Activated naive CD8-positive, alpha-beta T cell treated with anti-CD3 and anti-CD28 coated beads, Interleukin-2, amount 10 ng/mL, durations not matched to agents 7 days and 5 days (primary cell): ENCODE measurements at places on chromosomes 3 and 15.

GRCh38 chr15:71385457-71385856 is 270.2 kb downstream of the THSD4 start:
- no peak for DNase-seq
- H3K36me3 ChIP-seq, result no peaks in the 10 kb centered on the region
- H3K4me3 ChIP-seq, result no peak overlapping the region
- no peaks in the 10 kb centered on the region for H3K4me1 ChIP-seq
- H3K27me3 ChIP-seq, result peaks cover 27% of the 10 kb centered on the region

- H3K36me3 ChIP-seq, result no peaks in the 10 kb centered on the region
- H3K27ac ChIP-seq, result no peak overlapping the region
- no peaks in the 10 kb centered on the region for H3K4me1 ChIP-seq
- DNase-seq, result no peak
- H3K27me3 ChIP-seq, result peaks cover 12% of the 10 kb centered on the region
Measured at GRCh38 chr3:119794971-119795612, 13.2 kb downstream of the NR1I2 start.

- H3K4me3 ChIP-seq, result no peak overlapping the region
- no peaks in the 10 kb centered on the region for H3K27me3 ChIP-seq
- DNase-seq, result no peak
- no peaks in the 10 kb centered on the region for H3K36me3 ChIP-seq
Measured at GRCh38 chr3:101615525-101615924, 41.5 kb downstream of the PCNP start.

GRCh38 chr3:157820157-157820517 is 286.1 kb downstream of the SHOX2 start:
- H3K4me1 ChIP-seq, result no peaks in the 10 kb centered on the region
- no peak overlapping the region for H3K4me3 ChIP-seq
- DNase-seq, result no peak
- H3K36me3 ChIP-seq, result no peaks in the 10 kb centered on the region
- no peaks in the 10 kb centered on the region for H3K27me3 ChIP-seq
- H3K27ac ChIP-seq, result no peak overlapping the region

DNA sequence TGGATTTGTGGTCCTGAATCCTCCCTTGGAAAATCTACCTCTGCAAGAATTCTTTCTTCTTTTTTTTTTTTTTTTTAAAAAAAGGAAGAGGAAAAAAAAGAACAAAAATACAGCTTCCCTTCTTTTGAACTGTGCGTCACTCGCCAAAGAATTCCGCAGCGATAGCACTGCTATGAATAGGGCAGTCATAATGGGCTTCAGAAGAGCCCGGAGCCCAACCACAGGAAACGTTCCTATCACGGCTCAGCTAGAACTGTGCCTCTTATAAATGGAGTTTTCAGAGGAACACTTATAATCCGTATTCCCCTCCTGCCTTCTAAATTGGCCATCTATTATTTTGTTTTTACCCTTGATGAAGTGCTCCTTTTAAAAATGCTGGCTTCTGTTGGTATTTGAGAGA is 227.7 kb downstream of the ADAMTS17 start:
- no peak overlapping the region for H3K27ac ChIP-seq
- no peak overlapping the region for H3K4me3 ChIP-seq
- H3K27me3 ChIP-seq, result no peaks in the 10 kb centered on the region
- no peak for DNase-seq
- peaks cover 19% of the 10 kb centered on the region for H3K4me1 ChIP-seq
- peaks cover 2% of the 10 kb centered on the region for H3K36me3 ChIP-seq

DNA sequence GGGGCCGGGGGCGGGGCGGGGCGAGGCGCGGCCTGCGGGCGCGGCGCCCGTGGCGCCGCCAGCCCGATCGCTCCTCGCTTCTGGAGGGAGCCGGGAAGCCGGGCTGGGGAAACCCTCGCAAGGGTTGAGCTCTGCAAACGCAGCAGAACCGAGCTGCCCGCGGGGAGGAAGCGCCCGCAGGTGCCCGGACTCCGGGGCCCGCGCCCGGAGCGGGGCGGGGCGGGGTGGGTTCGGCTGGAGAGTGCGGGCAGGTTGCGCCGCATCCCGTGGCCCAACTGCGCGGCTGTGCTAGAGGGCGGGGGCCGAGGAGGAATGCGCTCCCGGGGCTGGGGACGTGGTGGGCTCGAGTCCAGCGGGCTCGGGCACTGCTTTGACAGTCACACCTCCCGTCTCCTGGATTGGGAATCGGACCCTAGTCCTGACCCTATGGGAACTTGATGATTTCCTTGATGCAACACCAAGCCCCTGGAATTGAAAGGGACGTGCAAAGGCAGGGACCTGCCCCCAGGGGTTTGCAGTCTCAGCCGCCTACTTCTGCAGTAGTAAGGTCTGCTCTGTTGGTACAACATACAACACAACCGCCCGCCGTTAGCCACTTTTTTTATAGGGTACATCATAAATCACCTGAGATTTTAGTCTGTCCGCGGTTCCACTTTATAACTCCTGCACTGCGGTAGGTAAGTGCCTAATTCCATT is 34.3 kb downstream of the ZBTB38 start:
- H3K4me3 ChIP-seq, result peak overlapping the region; percentile 86
- peaks cover 23% of the 10 kb centered on the region for H3K36me3 ChIP-seq
- H3K4me1 ChIP-seq, result peaks cover 14% of the 10 kb centered on the region
- peak overlapping the region; percentile 73 for H3K27ac ChIP-seq
- no peaks in the 10 kb centered on the region for H3K27me3 ChIP-seq

- H3K4me3 ChIP-seq, result no peak overlapping the region
- DNase-seq, result no peak
- H3K36me3 ChIP-seq, result peaks cover 2% of the 10 kb centered on the region
- H3K27ac ChIP-seq, result no peak overlapping the region
- H3K4me1 ChIP-seq, result no peaks in the 10 kb centered on the region
Measured at GRCh38 chr15:89383365-89384175, 48.9 kb upstream of the POLG start.

DNA sequence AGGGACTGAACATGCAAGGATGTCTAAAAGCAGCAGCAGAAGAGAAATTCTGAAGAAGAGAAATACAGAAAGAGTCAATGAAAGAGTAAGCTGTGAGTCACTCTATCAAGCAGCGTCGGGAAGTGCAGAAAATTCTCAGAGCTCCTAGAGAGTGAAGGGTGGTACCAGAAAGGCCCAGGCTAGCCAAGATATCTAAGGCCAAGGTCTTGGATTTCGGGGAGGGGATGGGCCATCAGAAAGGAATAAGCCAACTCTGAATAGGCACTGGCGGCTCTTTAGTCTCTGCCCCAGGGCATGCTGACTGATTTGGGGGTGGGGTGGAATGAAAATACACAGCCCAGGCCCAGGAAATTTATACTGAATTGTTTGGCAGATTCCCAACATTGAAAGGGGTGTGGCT is 70.8 kb downstream of the GPR156 start:
- H3K27me3 ChIP-seq, result peaks cover 15% of the 10 kb centered on the region
- no peaks in the 10 kb centered on the region for H3K36me3 ChIP-seq
- H3K4me3 ChIP-seq, result no peak overlapping the region
- DNase-seq, result no peak
- no peaks in the 10 kb centered on the region for H3K4me1 ChIP-seq

GRCh38 chr3:152021951-152022461 is 148.6 kb downstream of the SUCNR1 start:
- H3K4me3 ChIP-seq, result no peak overlapping the region
- H3K36me3 ChIP-seq, result peaks cover 3% of the 10 kb centered on the region
- no peak for DNase-seq
- H3K27ac ChIP-seq, result no peak overlapping the region
- peaks cover 2% of the 10 kb centered on the region for H3K27me3 ChIP-seq
- H3K4me1 ChIP-seq, result no peaks in the 10 kb centered on the region

GRCh38 chr3:11224870-11225229 is 47.3 kb upstream of the ATG7 start:
- H3K36me3 ChIP-seq, result no peaks in the 10 kb centered on the region
- no peak for DNase-seq
- H3K27me3 ChIP-seq, result peaks cover 5% of the 10 kb centered on the region
- peak overlapping the region; percentile 40 for H3K27ac ChIP-seq
- peaks cover 19% of the 10 kb centered on the region for H3K4me1 ChIP-seq

DNA sequence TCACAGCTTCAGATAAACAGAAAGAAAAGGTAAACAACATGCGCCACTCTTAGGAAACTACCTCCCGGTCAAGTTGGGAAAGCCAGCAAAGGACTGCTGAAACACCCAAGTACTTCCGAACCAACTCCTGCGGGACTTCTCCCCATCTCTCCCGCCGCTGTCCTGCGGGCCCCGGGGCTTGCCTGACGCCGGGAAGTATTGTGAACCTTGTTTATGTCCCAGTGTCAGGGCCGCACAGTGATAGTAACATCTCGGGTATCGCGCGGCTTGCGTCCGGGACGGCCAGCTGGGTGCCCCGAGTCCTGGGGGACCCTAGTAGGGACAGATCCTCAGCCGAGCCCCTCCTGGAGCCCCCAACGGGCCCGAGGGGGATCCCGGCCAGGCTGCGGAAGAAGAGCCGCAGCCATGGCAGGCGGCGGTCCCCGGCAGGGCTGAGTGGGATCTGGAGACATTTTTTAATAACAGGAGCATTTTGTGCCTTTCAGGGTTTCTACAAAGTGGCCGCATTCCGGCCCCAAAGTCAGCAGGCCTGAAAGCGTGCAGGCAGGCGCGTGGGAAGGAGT is 756 bp downstream of the CLPX start:
- peaks cover 21% of the 10 kb centered on the region for H3K4me1 ChIP-seq
- DNase-seq, result peak; percentile 68
- no peaks in the 10 kb centered on the region for H3K27me3 ChIP-seq
- peak overlapping the region; percentile 99 for H3K4me3 ChIP-seq
- H3K27ac ChIP-seq, result peak overlapping the region; percentile 92

GRCh38 chr3:52880047-52880446 is 17.3 kb downstream of the STIMATE start:
- H3K4me3 ChIP-seq, result no peak overlapping the region
- no peak overlapping the region for H3K27ac ChIP-seq
- DNase-seq, result no peak
- H3K27me3 ChIP-seq, result no peaks in the 10 kb centered on the region
- peaks cover 11% of the 10 kb centered on the region for H3K36me3 ChIP-seq
- peaks cover 20% of the 10 kb centered on the region for H3K4me1 ChIP-seq

GRCh38 chr3:55662683-55663082 is 175.6 kb upstream of the WNT5A start:
- H3K4me3 ChIP-seq, result no peak overlapping the region
- no peak overlapping the region for H3K27ac ChIP-seq
- H3K4me1 ChIP-seq, result peaks cover 2% of the 10 kb centered on the region
- no peak for DNase-seq
- H3K36me3 ChIP-seq, result no peaks in the 10 kb centered on the region
- H3K27me3 ChIP-seq, result peaks cover 7% of the 10 kb centered on the region

DNA sequence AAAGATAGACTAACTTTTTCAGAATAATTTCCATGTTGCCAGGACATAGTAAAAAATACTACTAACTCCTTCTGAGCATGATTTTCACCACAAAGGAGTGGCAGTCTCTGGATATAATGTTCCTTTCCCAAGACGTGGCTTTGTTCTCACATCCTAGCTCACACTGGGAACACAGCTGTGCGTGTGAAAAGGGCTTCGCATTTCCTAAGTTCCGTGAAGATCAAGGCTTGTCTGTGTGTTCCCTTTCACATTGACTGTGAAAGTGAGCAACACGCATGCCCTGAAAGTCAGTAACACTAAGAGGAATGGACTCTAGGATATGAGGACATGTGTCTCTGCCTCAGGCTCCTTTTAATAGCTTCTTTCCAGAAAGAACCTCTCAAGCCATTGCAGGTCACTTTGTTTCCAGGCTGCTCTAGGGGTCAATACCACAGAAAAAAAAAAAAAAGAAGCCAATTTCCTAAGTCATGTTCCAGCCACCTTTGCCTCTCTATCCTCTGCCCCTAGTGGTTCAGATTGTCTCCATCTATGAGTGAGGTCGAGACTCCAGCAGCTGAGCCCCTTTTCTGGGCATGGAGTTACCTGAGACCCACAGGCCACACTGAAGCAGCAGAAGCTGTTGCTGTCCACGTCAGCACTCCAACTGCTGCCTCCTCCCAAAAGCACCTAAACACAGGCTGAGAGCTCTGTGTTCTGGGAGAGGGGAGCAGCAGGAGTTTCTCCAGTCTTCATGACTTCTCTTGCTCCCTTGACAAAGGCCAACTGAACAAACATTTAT is 355.9 kb downstream of the RSL24D1 start:
- H3K27ac ChIP-seq, result no peak overlapping the region
- no peaks in the 10 kb centered on the region for H3K4me1 ChIP-seq
- no peaks in the 10 kb centered on the region for H3K36me3 ChIP-seq
- no peak for DNase-seq
- no peaks in the 10 kb centered on the region for H3K27me3 ChIP-seq

DNA sequence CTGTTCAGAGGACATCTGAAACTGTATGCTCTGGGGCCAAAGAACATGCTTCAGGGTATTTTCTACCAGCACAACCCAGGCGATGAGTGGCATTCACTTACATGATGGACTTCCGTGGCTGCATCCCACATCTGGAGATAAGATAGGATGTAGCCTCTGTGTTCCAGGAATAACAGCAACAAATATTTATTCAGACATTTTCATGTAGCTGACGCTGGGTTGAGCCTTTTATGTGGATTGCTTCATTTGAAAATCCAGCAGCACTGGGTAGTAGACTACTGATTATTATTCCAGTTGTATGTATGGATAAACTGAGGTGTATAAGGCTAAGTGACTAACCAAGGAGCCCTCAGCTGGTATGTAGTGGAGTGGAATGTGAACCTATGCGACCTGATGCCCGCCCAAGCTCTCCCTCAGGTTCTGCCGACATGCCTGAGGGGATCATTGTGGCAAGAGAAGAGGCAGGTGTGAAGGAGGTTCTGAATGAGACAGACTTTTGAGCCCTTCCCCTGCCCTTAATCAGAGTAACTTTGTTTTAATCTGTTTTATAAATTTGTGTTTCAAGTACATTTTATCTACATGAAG is 25.9 kb upstream of the ABHD10 start:
- no peak overlapping the region for H3K4me3 ChIP-seq
- no peak overlapping the region for H3K27ac ChIP-seq
- H3K27me3 ChIP-seq, result no peaks in the 10 kb centered on the region
- no peak for DNase-seq

DNA sequence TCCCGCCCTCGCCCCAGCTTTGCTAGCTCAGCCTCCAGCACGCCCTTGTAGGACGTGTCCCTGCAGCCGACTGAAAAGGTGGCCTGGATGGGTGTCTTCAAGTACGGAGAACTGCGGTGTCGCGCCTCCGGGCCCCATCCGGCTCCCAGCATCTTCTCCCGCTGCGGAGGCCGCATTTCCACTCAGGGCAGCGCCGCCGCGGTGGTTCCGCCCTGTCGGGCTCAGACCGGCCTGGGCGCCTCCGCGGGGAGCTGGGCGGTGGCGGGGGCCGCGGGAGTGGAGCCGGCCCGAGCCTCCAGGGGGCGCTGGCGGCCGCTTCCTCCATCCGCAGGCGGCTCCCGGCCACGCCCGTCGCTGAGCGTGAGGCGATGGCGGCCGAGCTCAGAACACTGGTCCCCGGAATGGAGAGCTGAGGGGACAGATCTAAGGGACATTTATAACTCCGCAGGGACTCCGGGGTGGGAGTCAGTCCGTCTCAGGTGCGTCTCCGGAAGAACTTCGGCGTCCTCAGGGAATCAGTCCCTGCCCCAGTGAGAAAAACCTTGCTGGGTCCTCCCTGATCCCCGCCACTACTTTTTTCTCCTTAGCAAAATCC is 13.6 kb upstream of the SMCO1 start:
- peaks cover 4% of the 10 kb centered on the region for H3K4me1 ChIP-seq
- peak overlapping the region; percentile 71 for H3K4me3 ChIP-seq
- peak overlapping the region; percentile 38 for H3K27ac ChIP-seq
- DNase-seq, result peak; percentile 93
- H3K27me3 ChIP-seq, result peaks cover 28% of the 10 kb centered on the region

GRCh38 chr3:69767571-69767970 is 28.3 kb downstream of the MITF start:
- no peak for DNase-seq
- H3K27me3 ChIP-seq, result peaks cover 3% of the 10 kb centered on the region
- no peaks in the 10 kb centered on the region for H3K36me3 ChIP-seq
- no peak overlapping the region for H3K4me3 ChIP-seq
